ENCODE measurements at places on chromosomes 5 and 9.
A peak's percentile ranks its signal among the peaks of the same experiment; 100 is the strongest.

GRCh38 chr5:72711351-72711750 lies 105.1 kb upstream of the TNPO1 start:
- no peak for DNase-seq

DNA sequence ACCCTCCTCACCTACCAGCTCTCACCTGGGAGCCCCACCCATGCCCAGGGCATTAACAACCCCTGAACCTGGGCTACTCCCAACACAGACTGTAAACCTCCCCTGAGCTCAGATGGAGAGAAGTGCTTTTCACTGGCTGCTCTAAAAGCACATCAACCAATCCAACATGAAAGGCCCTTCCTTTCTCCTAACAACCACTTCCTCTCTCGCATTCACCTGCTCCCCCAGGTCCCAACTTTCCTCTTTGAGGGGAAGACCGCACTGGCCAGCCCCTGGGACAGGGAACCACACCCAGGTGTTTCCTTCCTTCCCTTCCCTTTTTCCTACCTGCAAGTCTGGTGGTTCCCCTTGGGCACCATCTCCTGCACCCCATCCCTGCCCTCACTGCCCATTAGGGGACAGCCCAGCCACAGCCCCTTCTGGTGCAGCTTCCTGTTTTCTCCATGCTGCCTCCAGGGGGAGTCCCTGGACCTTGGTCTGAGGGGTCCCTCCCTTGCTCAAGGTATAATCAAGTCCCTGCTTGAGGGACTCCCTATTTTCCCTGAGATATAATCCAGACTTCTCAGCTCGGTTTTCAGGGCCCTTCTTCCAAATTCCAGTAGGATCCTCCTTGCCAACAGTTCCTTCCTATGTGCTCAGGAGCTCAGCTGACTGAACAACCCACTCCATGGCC lies 30.5 kb upstream of the DAB2IP start:
- DNase-seq, result no peak

DNA sequence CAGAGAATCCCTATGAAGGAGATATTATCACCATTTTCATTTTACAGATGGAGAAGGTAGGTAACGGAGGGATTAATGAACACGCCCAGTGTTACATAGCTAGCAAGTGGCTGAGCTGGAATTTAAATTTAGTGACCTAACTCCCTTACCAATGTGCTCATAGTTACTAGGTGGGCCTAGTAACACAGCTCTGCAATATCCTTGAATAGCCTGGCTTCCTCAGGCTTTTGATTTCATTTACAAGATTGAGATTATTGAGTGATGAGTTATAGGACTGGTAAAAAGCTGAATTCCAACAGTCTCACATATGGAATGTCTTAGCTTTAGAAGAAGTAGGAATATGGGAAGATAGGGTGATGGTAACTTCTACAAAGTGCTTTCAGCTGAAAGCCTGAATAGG lies 336.3 kb upstream of the KIF2A start:
- no peak for DNase-seq

- no peak for DNase-seq
Measured at GRCh38 chr5:102278231-102278630, 17.9 kb downstream of the SLCO4C1 start.

- no peak for DNase-seq
Measured at GRCh38 chr5:173410459-173411233, 82.4 kb upstream of the STC2 start.

DNA sequence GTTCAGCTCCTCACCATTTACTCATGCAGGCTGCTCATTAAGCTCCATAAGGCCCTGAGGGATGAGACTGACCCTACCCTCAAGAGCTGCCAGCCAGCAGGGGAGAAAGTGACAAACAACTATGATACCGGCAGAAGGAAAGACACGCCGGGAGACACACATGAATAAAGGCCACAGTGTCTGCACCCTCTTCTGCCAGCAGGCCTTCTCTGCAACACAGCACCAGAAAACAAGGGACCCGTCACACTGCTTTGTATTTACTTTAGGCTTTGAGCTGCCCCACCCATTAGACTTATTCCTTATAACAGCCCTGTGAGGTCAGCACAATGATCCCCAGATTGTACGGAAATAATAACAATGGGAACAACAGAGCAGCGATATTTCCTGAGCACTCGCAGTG lies 7.2 kb downstream of the GABBR2 start:
- no peak for DNase-seq

DNA sequence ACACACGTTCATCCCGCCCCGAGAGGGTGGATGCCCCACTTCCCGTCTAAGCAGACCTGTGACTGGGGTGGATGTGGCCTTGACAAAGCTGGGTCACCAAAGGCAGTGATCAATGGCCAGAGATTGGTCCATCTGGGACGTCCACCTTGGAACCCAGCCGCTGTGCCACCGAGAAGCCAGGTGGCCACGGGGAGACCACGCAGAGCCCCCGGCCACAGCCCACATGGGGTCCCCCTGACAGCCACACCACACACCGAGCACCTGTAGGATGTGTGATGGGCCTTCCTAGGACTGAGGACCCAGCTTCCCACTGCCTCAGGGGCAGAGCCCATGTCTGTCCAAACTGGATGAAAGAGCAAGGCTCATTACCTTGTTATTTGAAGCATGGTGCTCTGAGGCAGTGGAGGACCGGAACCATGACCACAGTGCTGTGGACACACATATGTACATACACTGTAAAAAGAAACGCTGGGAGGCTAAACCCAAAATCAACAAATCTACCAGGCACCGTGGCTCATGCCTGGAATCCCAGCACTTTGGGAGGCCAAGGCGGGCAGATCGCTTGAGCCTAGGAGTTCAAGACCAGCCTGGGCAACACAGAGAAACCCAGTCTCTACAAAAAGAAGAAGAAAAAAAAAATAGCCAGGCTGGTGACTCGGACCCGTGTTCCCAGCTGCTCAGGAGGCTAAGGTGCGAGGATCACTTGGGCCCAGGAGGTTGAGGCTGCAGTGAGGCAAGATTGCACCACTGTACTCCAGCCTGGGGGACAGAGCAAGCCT lies 50.1 kb downstream of the MRPL36 start:
- no peak for DNase-seq

DNA sequence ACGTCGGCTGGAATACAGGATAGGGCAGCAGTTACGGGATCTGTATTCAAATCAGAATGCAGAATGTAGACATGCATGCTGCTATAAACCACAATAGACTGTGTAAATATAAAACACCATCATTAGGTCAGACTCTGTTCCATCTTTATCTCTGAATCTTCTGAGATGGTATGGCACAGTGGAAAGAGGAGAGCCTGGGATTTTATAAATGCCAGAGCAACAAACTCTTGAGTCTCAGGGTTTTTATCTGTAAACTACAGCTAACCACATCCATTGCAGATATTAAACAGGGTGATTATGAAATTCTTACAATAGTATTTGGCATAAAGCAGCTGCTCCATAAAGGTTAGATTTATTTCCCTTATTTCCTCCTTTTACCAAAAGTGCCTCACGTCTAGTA lies 108.7 kb downstream of the ZDHHC21 start:
- DNase-seq, result no peak

DNA sequence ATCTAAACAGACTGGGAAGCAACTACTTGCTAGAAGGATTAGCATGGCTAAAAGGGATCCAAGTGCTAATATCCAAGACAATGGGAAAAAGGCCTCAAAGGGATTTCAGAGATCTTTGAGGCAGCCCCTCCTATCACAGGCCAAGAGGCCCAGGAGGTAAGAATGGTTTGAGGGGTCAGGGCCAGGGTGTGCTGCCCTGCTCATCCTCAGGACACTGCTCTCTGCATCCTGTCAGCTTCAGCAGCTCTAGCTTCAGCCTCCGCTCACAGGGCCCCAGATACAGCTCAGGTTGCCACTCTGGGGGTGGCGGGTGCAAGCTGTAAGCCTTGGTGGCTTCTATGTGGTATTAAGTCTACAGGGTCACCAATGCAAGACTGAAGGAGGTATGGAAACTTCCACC lies 278.7 kb downstream of the PARP8 start:
- no peak for DNase-seq

DNA sequence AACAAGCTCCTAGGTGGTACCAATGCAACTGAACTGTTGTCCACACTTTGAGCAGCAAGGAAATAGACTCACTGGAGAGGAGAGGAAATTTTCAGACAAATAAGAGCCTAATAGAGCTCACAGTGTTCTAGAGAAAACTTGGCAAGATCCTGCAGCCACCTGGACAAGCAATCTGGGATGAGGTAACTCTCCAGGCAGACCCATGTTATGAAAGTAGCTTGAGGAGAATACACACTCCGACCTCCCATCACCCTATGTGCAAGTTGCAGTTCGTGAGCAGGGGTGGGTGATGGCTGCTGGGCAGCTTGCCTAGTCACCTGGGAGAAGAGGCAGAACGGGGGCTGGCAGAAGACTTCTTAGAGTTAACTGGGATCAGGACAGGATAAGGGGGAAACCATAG lies 102.2 kb downstream of the KLF4 start:
- DNase-seq, result no peak

GRCh38 chr5:30099634-30100033 lies 1093.9 kb upstream of the CDH6 start:
- peak; percentile 79 for DNase-seq

DNA sequence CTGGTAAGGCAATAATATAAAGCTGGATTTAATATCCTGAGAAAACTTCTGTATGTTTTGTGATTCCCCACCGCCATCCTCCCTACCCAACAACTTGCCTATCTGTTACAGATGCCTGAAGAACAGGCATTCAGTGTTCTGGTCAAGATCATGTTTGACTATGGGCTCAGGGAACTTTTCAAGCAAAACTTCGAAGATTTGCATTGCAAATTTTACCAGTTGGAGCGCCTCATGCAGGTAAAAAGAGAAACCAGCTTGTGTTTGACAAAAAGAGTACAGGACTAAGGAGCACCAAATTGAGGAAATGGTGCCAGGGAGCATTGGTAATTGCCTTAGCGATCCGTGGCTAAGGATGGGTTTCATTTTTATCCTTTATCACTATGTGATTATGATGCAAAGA lies 40.0 kb downstream of the GPR21 start:
- DNase-seq, result no peak

DNA sequence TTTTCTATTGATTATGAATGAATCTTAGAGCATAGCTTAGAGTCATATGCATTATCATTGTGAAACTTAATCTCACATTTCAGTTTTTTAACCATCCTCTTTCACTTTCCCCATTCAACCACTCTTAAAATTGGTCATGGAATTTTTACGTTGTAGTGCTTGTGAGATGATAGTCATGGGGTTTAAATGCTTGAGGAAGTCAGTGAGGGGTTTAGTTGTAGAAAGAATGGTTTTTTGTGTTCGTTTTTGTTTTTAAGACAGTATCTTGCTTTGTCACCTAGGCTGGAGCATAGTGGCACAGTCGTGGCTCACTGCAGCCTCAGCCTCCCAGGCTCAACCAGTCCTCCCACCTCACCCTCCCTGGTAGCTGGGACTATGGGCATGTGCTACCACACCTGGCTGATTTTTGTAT lies 19.6 kb downstream of the UGCG start:
- DNase-seq, result no peak

DNA sequence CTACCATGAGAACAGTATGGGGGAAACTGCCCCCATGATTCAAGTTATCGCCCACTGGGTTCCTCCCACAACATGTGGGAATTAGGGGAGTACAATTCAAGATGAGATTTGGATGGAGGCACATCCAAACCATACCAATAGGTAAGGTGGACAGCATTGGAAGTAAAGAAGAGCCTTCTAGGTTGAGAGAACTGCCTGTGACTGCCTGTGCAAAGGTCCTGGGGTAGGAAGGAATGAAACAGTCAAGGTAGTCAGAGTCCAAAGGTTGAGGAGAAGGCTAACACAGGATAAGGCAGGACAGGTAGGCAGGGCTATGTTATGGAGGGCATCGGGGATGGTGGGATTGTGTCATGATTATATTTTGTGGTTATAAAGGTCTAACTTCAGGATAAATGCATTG lies 6.1 kb downstream of the GDA start:
- DNase-seq, result no peak

DNA sequence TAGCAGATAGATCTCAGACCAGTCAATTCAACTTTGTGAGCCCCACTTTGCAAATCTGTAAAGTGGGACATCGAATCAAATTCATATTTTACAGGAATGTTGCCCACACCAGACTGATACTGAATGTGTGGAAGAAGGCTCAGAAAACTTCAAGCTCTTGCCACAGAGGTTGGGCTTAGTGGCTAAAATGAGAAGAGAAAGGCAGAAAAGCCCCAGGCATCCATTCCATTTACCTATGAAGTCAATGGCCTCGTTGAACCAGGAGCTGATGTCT lies 1.7 kb downstream of the DUSP1 start:
- DNase-seq, result no peak

DNA sequence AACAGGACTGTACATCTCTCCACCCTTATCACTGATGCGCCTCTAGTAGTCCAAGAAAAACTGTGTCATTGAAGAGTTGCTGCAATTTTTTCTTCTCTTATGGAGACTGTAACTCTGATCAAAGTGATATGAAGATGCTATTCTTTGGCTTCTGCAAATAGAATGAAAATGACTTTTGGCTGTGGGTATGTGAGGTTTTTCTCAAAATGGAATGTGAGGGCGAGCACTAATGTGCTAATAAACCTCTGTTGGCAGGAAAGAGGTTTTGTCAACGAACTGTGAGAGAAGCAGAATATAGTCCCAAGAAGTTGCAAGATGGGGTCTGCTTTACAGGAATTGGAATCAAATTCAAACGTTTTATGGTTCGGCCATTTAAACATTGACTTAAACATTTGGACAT lies 252.0 kb upstream of the GAS1 start:
- DNase-seq, result no peak

GRCh38 chr5:125549322-125549911 lies 803.0 kb upstream of the ZNF608 start:
- no peak for DNase-seq

DNA sequence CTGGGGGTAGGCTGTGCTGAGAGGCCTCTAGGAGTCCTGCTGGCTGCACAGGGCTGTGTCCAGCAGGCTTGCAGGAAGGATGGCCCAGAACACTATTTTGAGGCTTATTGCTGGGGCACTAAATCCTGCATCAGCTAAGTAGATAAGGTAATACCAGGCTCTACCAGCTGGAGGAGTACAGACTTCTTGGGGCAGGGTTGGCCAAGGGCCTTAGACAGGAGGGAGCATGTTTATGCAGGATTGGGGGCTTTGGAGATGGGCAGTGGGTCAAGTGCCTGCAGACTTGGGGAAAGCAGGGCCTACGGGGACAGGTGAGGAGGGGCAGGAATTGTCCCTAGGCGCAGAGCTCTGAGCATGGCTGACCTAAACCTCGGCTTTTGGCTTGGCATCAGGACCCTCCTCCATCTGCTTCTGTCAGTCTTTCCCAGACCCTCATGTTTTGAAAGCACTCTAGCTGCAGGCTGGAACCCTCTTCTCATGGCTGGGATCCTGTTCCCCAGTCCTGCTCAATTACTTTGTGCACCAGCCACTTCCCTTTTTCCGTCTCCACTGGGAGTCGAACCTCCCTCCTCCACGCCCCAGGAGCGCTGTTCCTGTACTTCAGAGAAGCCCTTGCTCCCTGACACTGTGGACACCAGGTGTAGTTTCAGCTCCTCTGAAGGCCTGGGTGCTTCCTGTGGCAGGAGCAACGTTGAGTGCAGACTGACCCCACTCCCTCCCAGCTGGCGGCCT lies 61.0 kb upstream of the SPTLC1 start:
- no peak for DNase-seq

All from Panc1 (cell line).